NCI-H1417 (cell line): ENCODE measurements at places on chromosomes 6 and 20.

DNA sequence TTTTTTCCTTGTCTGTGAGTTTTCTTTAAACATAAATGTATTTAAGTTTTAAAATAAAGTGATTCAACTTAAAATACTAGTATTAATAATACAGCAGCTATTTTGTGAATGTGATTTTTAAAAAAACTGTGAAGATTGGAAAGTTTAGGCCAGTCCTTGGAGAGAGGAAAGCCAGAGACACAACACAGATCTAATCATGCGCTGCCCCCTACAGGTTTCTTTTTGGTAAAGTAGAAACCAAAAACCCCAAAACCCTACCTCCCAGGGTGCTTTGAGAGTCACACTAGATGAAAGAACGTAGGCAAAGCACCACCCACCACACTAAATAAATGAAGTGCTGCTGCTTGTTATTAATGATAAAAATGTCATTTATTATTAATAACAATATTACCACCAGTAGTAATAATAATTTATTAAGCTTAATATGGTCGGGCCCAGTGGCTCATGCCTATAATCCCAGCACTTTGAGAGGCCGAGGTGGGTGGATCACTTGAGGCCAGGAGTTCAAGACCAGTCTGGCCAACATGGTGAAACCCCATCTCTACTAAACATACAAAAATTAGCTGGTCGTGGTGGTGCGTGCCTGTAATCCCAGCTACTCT is 33.7 kb downstream of the SLC9A8 start:
- DNase-seq = peak; percentile 46

- no peak for DNase-seq
Measured at GRCh38 chr6:47047097-47047478, 5.0 kb upstream of the ADGRF1 start.

DNA sequence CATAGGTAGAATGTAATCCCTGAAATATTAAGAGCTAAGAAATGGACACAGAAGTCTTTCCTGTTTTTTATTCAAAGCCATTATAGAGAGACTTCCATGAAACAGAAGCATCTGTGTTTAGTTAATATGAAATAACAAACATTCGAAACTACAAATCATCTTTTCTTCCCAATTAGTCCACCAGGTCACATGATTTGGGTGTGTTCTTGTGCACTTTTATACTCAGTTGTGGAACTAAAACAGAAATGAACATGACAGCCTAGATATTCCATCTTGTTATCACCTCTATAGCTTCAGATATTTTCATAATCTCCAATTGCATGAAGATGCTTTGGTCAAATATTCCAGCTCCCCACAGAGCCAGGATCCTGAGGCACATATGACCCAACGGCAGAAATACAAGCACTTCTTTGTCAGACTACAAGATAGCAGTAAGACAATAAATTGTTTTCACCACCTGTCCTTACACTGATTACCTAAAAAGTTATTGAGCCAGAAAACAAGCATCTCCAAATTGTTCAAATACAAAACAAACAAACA is 116.8 kb upstream of the BEND6 start:
- DNase-seq = no peak

GRCh38 chr6:83884523-83884922 is 25.0 kb downstream of the CYB5R4 start:
- DNase-seq = peak; percentile 78

DNA sequence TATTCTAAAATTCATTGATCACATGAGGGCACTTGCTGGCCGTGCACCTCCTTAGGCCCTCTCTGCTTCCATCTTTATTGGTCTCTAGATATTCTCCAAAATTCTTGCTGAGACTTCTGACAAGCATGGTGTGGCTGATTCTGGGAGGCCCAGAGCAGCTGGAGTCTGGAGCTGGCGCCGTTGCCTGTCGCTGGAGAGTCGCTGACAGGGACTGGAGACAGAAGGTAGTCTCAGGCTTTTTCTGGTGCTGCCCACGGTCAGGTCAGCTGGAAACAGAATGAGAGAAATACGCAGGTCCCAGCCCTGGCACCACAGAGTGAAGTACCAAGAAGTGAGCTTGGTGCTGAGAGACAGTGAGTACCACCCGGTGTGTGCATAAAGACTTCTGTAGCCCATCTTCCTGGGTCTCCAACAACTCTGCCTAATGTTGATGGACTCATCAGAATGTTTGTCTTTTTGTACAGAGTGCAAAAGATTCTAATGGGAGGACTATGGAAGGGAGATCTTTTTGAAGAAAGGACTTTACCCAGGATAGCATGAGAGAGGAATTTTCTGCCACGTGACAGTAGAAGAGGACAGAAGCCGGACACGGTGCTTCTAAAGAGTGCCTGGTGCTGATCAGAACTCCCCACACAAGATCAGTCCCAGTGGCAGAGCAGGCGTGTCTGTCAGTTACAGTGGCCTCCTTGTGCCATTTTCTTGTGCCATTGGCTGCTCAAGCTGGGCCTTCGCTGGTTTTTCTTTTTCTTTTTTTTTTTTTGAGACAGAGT is 1.8 kb upstream of the ALDH8A1 start:
- DNase-seq = no peak

GRCh38 chr6:20790032-20790791 is 256.0 kb downstream of the CDKAL1 start:
- no peak for DNase-seq
